NCI-H345 (cell line): ENCODE measurements at places on chromosomes 7 and 10.
A peak's percentile ranks its signal among the peaks of the same experiment; 100 is the strongest.

GRCh38 chr7:99456288-99456687 is 9.7 kb downstream of the ATP5MF start:
- DNase-seq = no peak

- no peak for DNase-seq
Observed at GRCh38 chr7:36403452-36403851, 13.8 kb downstream of the ANLN start.

DNA sequence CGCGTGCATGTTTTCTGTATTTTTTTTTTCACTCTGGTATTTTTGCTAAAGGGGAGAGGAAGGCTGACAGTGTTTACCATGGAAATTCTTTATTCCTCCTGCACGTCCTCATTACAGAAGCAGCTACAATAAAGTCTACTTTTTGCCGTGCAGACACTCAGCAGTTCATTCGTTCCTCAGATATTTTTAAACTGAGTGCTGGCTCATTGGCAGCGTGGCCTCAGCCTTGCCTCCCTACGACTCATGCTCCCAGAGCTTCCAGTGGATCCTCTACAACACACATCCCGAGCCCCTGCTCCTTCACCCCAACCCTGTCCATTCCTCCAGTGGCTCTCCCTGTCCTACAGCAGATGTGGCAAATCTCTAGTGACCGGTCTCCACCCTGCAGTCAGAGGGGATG is 239.2 kb upstream of the ZMIZ1 start:
- DNase-seq = no peak

DNA sequence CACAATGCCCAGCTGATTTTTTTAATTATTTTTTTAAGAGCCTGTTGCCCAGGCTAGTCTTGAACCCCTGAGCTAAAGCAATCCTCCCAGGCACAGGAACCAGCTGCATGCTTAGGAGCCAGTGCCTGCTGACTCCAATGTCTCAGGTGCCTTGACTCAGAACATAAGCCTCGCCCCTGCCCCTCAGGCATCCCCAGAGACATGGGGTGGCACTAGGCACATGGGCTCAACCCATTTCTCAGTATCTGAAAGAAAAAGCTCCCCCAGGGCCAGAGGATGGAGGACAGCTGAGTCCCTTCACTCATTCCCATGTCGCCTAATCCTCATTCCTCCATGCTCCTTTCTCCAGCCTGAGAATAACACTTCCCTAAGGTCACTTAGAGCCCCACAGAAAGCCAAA is 39.1 kb downstream of the KCNH2 start:
- DNase-seq = no peak

GRCh38 chr7:131521651-131522163 is 34.7 kb downstream of the PODXL start:
- DNase-seq = peak; percentile 4

- DNase-seq = no peak
Observed at GRCh38 chr10:49645417-49645816, 31.6 kb downstream of the CHAT start.

DNA sequence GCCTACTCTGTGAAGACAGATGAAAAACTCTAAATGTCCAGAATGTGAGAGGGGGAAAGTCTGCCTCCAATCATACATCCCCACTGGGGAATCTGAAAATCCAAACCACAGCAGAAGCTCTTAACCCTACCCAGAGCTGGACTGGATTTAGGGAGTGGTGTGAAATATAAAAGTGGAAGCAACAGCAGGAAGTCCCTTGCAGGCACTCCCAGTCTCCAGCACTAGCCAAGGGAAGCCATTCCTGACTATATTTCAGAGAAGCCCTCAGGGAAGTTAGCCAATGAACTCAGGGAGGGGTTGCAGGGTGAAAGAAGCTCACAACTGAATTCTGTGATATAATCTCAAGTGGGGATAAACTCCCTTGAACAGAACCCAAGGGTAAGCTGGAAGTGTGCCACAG is 51.5 kb downstream of the CRPPA start:
- DNase-seq = no peak
